ENCODE measurements at places on chromosomes 4 and X.

DNA sequence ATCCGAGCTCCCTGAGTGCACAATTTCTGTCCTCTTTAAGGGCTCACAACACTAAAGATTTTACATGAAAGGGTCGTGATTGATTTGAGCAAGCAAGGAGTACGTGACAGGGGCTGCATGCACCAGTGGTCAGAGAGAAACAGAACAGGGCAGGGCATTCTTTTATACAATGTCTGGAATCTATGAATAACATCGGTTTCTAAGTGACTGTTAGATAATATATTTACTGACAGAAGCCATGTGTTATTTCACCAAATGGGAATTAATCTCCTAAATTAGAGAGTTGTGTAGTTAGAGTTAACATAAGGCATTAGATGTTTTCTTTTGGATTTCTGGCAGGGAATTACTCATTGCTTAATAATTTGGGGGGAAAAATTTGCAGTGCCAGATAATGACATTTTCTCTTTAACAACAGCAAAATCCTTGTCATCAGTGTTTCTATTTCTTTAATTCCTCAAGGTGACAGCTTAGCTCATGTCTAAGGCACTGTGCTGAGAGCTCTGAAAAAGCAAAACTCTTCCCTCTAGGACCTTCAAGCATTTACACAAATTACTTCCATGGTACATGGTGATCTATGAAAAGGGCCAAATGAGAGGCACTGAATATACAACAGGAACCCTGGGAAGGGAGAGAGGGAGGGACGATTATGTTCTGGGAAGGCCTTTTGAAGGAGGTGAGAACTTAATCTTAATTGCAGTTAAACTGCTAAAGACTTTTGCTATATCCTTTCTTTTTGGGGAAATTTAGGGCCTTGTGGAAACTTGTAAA is 145.0 kb downstream of the RTL3 start:
- DNase-seq, result no peak

GRCh38 chrX:63658920-63659319 is 126.1 kb downstream of the ARHGEF9 start:
- no peak for DNase-seq

DNA sequence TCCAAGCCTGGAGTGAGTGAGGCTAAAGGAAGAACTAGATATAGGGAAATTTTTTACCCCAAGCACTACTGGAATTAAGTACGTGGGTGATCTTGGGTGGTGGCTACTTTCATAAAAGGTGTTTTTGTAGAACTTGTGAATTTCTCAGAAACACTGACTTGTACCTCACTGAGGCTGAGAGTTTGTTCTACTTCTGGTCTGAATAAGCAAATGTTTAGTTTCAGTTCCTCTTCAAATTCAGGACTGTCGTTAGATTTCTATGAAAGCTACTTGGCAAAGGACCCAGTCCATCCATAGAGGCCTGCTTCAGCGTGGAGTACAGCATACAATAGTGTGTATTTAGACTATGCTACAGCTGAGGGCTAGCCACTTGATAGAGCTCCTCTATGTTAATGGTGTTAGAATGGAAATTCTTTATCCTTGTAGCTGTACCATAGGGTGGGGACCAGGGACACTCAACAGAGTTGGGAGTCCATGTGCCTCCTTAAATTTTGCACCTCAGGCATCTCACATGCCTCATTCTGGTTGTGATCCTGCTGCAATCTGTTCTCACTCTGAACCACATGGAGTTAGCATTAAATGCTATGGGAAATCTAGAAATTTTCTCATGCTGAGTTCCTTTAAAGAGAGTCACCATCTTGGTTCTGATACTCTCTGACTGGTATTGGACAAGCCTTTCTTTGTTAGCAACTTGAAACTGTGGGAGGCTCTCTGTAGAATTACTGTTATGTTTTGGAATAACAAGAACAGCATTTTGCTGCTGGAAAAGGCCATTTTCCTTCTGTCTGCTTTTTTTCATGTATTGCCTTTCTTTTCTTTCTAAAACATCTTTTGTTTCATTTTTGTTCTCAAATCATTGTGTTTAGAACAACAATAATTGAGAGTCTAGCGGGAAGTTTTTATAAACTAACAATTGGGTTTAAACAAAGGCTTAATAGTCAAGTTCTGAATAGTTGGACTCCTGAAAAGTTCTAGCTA is 86.8 kb downstream of the PDGFRA start:
- DNase-seq, result no peak

DNA sequence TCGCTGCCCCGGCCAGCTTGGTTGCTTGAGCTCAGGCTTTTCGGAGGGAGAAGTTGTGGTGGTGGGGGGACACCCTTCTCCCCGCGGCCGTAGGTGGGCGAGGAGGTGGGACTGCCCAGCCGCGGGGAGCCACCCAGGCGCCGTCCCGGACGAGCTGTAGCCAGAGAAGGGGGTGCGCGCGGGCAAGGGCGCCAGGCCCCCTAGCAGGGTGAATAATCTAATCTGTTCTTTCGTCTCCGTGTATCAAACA is 3.1 kb downstream of the MID1IP1 start:
- DNase-seq, result no peak

DNA sequence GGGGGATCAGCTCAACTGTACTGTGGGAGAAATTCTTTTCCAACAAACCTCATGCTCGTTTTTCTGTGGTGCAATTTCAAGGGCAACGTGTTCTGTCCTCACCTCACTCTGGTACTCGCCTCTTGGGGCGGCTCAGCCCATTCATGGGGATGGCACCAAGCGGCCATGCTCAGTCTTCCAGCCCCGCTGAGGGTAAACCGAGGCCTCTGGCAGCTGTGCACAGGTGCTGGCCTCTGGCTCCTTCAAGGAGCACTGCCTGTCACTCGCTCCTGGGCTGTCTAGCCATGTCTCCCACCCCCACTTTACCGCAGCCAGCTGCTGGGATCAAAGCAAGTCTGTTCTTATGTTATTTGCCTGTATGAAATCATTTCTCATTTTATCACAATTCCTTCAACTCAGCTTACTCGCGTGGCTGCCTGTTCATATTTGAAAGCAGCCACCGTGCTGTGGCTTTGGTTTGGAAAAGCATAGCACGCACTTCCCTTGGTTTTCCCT is 70.2 kb downstream of the MTMR1 start:
- DNase-seq, result no peak

- DNase-seq, result peak; percentile 39
Measured at GRCh38 chr4:6472387-6473263, at the start of gene PPP2R2C. PPP2R2C (minus strand) TSS chr4:6472614; CDS start chr4:6472229, 385 bp downstream.

- DNase-seq, result no peak
Measured at GRCh38 chr4:37650481-37650880, 35.7 kb downstream of the RELL1 start.

DNA sequence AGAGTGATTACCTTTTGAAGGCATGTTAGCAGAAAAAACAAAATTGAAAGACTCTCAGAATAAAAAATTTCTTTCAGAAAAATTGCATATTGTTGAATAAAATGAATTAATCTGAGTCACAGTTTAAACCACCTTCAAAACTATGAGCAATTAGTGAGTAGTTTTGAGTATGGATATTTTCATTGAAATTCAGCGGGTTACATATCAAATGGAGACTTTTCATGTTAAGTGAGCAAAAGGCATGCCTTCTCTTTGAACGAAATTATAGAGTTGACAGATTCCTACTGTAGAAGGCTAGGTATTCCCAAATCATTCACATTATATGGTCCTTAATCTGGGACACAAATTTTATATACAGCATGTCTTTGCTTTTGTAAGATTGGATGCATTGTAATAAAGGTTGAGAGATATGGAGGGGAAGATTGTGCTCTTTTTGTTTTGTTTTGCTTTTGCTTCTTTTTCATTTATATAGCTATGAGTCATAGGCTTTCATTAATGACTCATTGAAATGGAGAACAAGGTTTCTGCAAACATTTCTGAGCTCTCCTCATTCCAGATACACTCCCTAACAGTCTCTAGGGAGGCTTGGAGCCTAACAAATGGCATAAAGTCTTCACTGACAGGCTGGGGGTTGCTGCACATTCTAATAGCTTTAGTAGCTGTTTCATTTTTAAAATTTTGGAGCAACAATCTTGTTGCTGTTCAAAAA is 21.6 kb downstream of the PCDH18 start:
- no peak for DNase-seq

- no peak for DNase-seq
Measured at GRCh38 chr4:157072002-157072401, 3.9 kb upstream of the GLRB start.

GRCh38 chrX:48703642-48704481 is 7.3 kb downstream of the SUV39H1 start:
- peak; percentile 48 for DNase-seq

GRCh38 chr4:90844241-90844640 is 717.0 kb downstream of the CCSER1 start:
- DNase-seq, result no peak

DNA sequence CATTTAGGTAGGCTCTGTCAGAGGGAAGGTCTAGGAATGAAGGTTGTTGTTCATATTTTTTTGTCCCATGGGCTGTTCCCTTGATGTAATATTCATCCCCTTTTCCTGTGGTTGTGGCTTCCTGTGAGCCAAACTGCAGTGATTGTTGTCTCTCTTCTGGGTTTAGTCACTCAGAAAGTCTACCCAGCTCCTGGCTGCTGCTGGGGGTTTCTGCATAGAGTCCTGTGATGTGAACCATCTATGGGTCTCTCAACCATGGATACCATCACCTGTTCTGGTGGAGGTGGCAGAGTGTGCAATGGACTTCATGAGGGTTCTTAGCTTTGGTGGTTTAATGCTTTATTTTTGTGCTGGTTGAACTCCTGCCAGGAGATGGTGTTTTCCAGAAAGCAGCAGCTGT is 122.8 kb downstream of the ZC4H2 start:
- no peak for DNase-seq

DNA sequence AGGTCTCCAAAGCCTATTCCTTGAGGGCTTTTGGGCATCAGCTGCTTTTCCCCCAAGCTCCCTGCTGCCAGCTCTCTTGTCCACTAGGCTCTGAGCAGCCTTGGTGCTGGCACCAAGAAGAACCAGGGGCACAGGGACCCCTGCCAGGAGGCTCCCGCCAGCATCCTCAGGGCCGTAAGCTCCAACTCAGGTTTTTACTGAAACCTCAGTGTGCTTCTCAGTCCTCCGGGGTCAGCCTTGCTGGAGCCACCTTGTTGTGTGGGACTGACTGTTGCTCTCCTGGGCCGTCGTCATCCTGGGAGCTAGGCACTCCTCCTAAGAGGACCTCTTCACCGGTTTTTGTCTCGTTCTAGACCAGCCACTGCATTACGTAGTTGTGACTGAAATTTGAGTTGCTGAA is 38.9 kb downstream of the NOP14 start:
- no peak for DNase-seq

Data from cerebellar cortex (tissue), 1 donor.